ENCODE measurements at places on chromosomes 16 and 17.

GRCh38 chr16:56312028-56312300, 113.4 kb downstream of the AMFR start:
- no peak for DNase-seq

- DNase-seq, result peak; percentile 71
These were observed 99.7 kb downstream of the CMIP start for GRCh38 chr16:81544261-81544660.

DNA sequence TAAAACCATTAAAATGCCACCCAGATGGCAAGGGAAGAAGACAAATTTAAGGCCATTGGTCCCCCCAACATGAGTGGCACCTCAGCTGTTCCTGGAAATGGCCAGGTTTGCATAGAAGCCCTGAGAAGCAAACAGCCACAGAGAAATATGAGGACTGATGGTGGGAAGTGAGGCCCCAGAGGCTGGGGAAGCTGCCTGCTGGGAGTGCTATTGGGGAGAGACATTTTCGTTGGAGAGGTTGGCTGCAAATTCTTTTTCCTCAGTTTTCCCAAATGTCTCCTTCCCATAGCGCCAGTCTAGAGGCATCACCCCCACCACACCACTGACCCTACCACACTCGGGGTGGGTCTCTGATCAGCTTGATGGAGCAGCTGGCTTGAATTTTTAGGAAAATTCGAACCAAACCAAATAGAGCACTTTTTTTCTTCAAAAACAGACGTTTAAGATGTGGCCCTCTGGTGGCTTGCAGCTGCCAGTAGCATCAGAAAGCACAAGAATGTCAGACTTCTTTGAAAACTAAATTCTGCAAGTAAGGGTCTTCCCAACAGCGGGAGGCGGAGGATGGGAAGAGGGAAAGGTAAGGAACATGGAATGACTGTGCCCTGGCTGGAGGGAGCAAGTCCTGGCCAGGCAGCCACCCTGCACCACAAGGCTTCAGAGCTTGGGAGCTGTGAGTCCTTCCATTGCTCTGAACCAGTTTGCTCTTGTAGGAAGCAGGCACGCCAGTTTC, 13.2 kb upstream of the SLC12A3 start:
- no peak for DNase-seq

DNA sequence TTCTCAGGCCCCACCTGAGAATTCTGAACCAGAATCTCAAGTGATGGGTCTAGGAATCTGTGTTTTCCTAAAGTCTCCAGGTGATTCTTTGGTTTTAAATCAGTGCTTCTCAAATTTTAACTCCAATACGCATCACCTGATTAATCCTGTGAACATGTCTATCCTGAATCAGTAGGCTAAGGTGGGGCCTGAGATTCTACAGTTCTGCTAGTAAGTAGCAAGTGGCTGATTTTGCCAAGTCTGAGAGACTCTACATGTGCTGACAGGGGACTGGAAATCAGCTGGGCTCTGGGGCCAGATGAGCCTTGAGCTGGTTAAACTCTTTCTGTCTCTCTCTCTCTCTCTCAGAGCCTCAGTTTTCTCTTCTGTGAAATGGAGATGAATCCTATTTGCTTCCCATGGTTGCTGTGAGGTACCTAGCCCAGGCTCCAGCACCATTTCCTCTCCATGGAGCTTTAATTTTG, 9.0 kb downstream of the CCR7 start:
- no peak for DNase-seq

- peak; percentile 28 for DNase-seq
These were observed 286.6 kb upstream of the CCL2 start for GRCh38 chr17:33968350-33969044.

- DNase-seq, result no peak
These were observed 34.0 kb downstream of the ITGB3 start for GRCh38 chr17:47287639-47288038.

DNA sequence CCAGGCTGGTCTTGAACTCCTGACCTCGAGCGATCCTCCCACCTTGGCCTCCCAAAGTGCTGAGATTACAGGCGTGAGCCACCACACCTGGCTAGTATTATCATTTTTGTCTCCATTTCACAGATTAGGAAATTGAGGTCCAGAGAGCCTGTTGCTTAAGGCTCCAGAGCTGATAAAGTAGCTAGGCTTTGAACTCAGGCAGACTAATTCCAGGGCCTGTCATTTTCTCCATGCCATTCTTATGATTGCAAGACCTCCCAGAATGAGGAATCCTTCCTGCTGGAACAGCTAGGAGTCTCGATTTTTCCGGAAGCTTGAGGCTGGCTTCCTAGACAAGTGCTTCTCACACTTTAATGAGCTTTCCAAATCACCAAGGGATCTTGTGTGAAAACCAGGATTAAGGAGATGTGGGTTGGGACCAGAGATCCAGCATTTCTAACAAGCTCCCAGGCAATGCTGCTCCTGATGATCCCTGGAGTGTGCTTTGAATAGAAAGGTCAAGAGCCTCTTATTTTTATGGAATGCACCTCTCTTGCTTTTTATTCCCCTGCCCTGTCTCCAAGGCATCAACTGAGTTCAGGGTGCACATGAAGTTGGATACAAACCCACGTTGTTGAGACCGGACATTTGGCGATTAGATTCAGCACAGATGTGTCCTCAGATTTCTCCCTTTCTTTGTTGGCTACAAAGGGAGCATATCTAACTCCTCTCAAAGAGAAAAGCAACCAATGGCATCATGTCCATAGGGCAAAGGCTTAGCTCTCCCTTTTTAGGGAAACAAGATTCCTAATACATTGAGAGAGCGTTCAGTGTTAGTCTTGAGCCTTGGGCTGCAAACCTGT, 40.3 kb upstream of the FAM20A start:
- DNase-seq, result no peak

GRCh38 chr17:17541640-17542001, 45.4 kb upstream of the RASD1 start:
- DNase-seq, result no peak

GRCh38 chr17:61927208-61928100, at the start of gene INTS2:
TSS of gene INTS2 (minus strand) at chr17:61927982. CDS start at chr17:61926644, 1,338 bp downstream.
- DNase-seq, result peak; percentile 96

DNA sequence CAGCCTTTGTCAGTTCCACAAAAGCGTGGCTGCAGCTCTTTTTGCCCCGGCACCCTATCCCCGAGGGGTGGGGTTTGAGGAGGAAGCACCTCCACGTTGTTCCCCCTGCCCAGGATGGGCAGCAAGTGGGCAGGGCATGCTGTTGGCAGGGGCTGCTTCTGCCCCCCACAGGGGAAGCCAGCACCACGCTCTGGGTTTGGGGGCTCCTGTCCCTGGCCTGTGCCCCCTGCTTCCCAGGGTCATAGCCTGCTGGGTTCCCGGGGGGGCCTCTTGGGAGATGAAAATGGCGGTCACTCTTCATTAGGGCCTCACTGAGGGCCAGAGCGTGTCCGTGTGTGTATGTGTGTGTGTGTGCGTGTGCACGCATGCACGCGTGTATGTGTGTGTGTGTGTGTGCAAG, 22.8 kb downstream of the LASP1 start:
- no peak for DNase-seq
